ENCODE measurements at places on chromosomes 1 and 21.

- no peak for DNase-seq
- no peaks in the 10 kb centered on the region for H3K36me3 ChIP-seq
- H3K27ac ChIP-seq = no peak overlapping the region
- H3K27me3 ChIP-seq = peaks cover 3% of the 10 kb centered on the region
- H3K4me3 ChIP-seq = no peak overlapping the region
- H3K4me1 ChIP-seq = no peaks in the 10 kb centered on the region
Observed at GRCh38 chr1:55700359-55701130, 485.4 kb upstream of the USP24 start.

GRCh38 chr1:3483801-3484444 is 29.5 kb downstream of the ARHGEF16 start:
- no peak overlapping the region for H3K4me3 ChIP-seq
- no peaks in the 10 kb centered on the region for H3K36me3 ChIP-seq
- peaks cover 2% of the 10 kb centered on the region for H3K27me3 ChIP-seq
- H3K27ac ChIP-seq = no peak overlapping the region
- peak; percentile 60 for DNase-seq
- no peaks in the 10 kb centered on the region for H3K4me1 ChIP-seq

GRCh38 chr1:61448914-61449313 is 276.0 kb downstream of the TM2D1 start:
- H3K27ac ChIP-seq = no peak overlapping the region
- no peak overlapping the region for H3K4me3 ChIP-seq
- no peaks in the 10 kb centered on the region for H3K36me3 ChIP-seq
- peaks cover 13% of the 10 kb centered on the region for H3K4me1 ChIP-seq
- no peaks in the 10 kb centered on the region for H3K27me3 ChIP-seq
- DNase-seq = no peak

DNA sequence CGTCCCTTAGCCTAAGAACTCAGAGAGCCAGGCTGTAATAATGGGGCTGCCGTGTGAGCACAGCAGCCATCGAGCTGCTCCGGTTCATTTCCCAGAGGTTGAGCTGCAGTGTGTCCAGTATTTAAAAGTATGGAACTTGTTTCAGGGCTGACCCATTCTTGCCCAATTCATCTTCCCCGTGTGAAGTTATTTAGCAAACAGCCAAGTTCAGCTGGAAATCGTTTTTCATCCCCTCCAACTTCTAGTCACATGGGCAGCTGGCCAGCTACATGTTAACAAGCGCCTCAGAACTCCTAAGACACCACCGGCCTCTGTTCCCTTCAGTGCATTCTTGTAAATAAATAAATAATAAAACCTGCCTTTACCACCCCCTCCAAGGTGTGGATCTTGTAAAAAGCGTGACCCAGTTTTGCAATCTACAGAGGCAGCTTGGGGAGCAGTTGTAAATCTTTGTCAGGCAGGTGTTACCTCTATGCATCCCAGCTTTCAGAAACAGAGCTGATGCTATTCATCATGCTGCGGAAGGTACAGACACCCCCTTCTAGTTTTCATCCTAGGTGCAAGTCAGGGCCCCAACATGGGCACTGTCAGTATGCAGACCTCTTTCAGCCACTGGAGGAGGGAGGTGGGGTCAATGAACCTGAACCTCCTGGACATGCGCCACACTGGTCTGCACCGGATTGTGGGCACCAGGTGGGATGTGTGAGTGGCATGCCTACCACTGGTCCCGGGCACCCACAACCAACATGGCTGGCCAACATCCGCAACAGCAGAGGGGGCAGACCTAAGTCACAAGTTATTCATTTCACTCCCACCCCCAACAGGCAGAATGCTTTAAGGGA is 18.7 kb upstream of the KNCN start:
- no peak overlapping the region for H3K4me3 ChIP-seq
- DNase-seq = no peak
- H3K36me3 ChIP-seq = peaks cover 17% of the 10 kb centered on the region
- no peaks in the 10 kb centered on the region for H3K4me1 ChIP-seq
- H3K27me3 ChIP-seq = no peaks in the 10 kb centered on the region
- H3K27ac ChIP-seq = no peak overlapping the region

DNA sequence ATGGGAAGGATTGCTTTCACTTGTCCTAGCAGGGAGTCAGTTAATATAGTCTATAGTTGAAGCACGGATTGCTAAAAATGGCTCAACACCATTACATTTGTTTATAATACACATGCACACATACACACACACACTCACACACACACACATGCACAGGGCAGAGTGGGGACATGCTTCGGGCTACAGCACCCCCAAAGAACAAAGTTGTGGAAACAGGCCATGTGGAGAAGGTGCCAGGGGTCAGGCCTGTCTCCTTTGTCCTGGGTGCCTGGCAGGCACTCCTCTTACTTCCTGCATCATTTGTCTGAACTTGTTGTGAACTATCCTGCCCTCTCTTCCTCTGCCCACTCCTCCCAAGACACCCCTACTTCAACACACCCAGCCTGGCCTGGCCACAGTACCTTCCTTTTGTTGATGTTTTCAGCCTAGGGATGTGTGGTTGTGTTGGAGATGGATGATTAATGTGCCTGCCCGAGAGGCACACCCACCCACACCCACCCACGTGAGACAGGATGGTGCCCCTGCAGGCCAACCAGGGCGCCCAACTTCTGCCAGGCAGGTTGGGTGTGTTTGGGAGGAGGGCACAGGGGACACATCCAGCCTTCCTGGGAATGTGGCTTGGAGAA is 17.5 kb downstream of the RASSF5 start:
- no peak overlapping the region for H3K27ac ChIP-seq
- no peaks in the 10 kb centered on the region for H3K27me3 ChIP-seq
- no peak for DNase-seq

- H3K27me3 ChIP-seq = no peaks in the 10 kb centered on the region
- DNase-seq = no peak
- no peak overlapping the region for H3K27ac ChIP-seq
Observed at GRCh38 chr21:34582506-34583150, 32.3 kb downstream of the RCAN1 start.

GRCh38 chr21:36709030-36709867 is 10.3 kb downstream of the SIM2 start:
- H3K27ac ChIP-seq = no peak overlapping the region
- no peaks in the 10 kb centered on the region for H3K36me3 ChIP-seq
- DNase-seq = no peak
- H3K4me1 ChIP-seq = peaks cover 37% of the 10 kb centered on the region
- H3K4me3 ChIP-seq = no peak overlapping the region

- DNase-seq = no peak
- no peaks in the 10 kb centered on the region for H3K27me3 ChIP-seq
- H3K4me3 ChIP-seq = no peak overlapping the region
- no peaks in the 10 kb centered on the region for H3K4me1 ChIP-seq
- H3K36me3 ChIP-seq = no peaks in the 10 kb centered on the region
Observed at GRCh38 chr1:6269720-6270400, 9.0 kb upstream of the GPR153 start.

DNA sequence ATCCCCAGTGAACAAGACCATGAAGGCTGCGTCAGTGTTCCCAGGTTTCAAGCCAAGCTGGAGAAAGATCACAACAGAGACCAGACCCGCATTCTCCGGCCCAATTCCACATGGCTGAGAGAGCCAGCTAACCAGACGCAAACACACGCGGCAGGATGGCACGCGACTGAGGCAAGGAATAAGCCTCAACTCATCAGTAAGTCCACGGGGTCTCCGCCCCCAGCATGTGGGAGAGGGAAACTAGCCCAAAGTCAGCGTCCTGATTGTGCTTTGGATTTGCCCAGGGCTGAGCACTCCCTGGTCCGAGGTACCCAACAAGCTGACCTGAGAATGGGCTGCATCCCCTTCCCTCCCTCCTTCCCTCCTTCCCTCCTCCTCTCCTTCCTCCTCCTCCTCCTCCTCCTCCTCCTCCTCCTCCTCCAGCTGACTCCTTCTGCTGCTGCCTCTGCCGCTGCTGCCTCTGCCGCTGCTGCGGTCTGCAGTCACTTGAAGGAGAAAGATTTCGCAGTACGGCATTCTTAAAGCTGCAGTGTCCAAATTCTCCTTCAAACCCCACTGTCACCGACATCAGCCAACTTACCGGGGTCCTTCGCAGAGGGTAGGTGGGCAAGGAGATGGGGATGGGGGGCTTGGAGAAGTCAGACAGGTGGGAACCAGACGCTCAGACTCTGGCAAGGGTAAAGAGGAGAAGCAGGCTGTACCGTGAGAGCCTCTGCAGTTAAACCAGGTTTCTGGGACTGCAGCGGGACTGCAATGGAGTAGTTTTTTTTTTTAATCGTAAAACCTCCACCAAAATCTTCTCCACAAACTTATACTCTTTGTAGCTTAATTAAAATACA is 33.0 kb upstream of the H6PD start:
- H3K4me1 ChIP-seq = peaks cover 65% of the 10 kb centered on the region
- H3K4me3 ChIP-seq = peak overlapping the region; percentile 36
- H3K27ac ChIP-seq = no peak overlapping the region
- peaks cover 88% of the 10 kb centered on the region for H3K27me3 ChIP-seq
- DNase-seq = no peak

DNA sequence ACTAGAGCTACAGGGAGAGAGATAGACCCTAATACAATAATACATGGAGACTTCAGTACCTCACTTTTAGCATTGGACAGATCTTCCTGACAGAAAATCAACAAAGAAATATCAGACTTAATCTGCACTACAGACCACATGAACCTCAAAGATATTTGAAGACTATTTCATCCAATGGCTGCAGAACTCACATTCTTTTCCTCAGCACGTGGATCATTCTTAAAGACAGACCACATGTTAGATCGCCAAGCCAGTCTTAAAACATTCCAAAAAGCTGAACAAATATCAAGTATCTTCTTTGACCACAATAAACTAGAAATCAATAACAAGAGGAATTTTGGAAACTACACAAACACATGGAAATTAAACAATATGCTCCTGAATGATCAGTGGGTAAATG is 576.0 kb downstream of the KIF26B start:
- no peaks in the 10 kb centered on the region for H3K4me1 ChIP-seq
- no peak overlapping the region for H3K4me3 ChIP-seq
- no peaks in the 10 kb centered on the region for H3K27me3 ChIP-seq
- peaks cover 6% of the 10 kb centered on the region for H3K36me3 ChIP-seq

- no peaks in the 10 kb centered on the region for H3K27me3 ChIP-seq
- H3K27ac ChIP-seq = peak overlapping the region; percentile 94
- H3K4me3 ChIP-seq = peak overlapping the region; percentile 92
Observed at GRCh38 chr1:181021811-181022434, 747 bp downstream of the STX6 start.

DNA sequence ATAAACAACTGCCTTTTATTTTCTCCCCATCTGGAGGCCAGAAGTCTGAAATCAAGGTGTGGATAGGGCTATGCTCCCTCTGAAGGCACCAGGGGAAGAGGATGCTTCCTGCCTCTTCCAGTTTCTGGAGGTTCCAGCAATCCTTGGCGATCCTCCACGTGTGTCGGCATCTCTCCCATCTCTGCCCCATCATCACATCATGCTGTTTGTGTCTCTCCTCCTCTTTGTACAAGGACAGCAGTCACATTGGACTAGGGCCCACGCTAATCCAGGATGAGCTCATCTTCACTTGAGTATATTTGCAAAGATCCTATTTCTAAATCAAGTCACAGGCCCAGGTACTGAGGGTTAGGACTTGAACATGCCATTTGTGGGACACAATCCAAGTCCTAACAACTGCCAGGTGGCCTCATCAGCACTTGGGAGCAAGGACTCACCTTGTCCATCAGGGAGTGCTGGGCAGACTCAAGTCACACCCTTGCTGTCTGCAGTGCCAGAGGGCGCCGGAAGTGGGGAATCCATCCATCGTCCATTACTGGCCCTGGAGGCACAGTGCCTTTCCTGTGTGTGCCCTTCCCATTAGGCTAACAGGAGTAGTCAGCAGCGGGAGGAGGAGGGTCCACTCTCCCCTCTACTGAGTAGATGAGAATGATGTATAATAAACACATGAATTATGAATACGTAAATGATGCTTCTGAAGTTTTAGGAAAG is 185.4 kb upstream of the AJAP1 start:
- no peaks in the 10 kb centered on the region for H3K36me3 ChIP-seq
- peaks cover 4% of the 10 kb centered on the region for H3K27me3 ChIP-seq
- no peak overlapping the region for H3K27ac ChIP-seq
- H3K4me3 ChIP-seq = no peak overlapping the region

DNA sequence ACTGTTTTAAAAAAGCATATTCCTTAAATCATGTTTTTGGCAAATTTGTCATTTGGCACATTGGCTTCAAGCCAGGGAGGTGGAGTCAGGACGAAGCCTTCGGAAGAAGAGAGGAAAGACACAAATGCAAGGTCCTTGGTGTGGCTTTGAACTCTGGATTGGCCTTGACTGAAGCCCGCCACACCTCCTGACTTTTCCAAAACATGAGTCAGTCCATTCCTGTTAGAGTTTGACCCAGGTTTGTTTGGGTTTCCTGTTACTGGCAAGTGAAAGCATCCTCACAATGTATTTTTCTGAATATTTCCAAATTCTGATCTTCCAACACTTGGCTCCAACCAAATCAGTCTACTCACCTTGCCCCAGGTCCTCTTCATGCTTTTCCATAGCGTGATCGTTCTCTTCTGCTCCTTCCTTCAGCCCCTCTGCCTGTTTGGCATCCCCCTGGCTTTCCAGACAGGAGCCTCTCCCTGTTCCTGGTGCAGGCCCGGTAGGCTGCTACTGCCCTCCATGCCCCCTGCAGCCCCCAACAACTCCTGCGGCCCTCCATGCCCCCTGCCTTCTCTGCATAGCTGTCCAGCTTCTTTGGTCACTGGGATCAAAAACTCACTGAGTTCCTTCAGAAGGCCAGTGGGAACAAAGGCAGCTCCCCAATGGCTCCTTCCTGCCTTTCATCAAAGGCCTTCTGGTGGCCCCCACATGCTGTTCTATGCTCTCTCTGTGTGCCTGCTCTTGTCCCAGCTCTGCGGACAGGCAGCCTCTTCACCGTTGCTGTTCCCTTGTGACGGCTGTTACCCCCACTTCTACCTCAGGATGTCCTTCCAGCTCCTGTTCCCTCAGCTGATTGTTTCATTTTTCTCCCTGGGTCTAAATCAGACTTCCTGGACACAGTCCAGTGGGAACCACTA is 30.4 kb upstream of the SLC30A1 start:
- H3K27ac ChIP-seq = peak overlapping the region; percentile 65
- peaks cover 16% of the 10 kb centered on the region for H3K4me1 ChIP-seq
- no peaks in the 10 kb centered on the region for H3K27me3 ChIP-seq
- H3K36me3 ChIP-seq = no peaks in the 10 kb centered on the region
- no peak overlapping the region for H3K4me3 ChIP-seq
- DNase-seq = no peak

DNA sequence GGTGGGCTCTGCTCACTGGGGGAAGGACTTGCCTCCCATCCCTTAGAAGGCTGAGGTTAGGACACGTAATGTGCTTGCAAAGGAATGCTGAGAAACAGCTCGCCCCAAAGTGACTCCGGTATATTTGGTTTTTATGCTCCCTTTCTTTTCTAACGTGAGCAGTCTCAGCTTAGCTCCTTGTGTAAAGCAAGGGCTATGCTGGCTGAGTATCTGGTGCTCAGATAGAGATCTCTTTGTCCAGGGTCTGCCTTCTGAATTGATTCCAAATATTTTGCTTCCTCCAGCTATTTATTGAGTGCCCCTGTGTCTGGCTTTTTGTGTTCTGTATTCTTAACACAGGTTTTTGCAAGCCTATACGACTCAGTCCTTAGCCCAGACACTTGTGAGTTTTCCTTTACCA is 94.5 kb upstream of the ARTN start:
- no peaks in the 10 kb centered on the region for H3K27me3 ChIP-seq
- H3K4me1 ChIP-seq = peaks cover 30% of the 10 kb centered on the region
- DNase-seq = no peak

GRCh38 chr1:56495538-56495937 is 83.8 kb downstream of the PLPP3 start:
- H3K4me1 ChIP-seq = no peaks in the 10 kb centered on the region
- H3K4me3 ChIP-seq = no peak overlapping the region
- peaks cover 9% of the 10 kb centered on the region for H3K27me3 ChIP-seq
- no peak overlapping the region for H3K27ac ChIP-seq
- DNase-seq = no peak
- H3K36me3 ChIP-seq = no peaks in the 10 kb centered on the region

All from activated naive CD8-positive, alpha-beta T cell treated with anti-CD3 and anti-CD28 coated beads, Interleukin-2, amount 50 U/mL, for 24 hours (primary cell).